Cardiac fibroblast (primary cell): ENCODE measurements at places on chromosomes 7 and 10.
A peak's percentile ranks its signal among the peaks of the same experiment; 100 is the strongest.

GRCh38 chr7:32153006-32153405, 82.8 kb upstream of the PDE1C start:
- no peak for DNase-seq

GRCh38 chr7:103990991-103991390, 1.5 kb upstream of the RELN start:
- no peak for DNase-seq

GRCh38 chr7:145986248-145986874, 130.2 kb upstream of the CNTNAP2 start:
- no peak for DNase-seq

- DNase-seq: no peak
Measured at GRCh38 chr10:99527526-99528493, 4.9 kb upstream of the NKX2-3 start.

GRCh38 chr7:90413185-90413528, 9.9 kb downstream of the CLDN12 start:
- DNase-seq: no peak

DNA sequence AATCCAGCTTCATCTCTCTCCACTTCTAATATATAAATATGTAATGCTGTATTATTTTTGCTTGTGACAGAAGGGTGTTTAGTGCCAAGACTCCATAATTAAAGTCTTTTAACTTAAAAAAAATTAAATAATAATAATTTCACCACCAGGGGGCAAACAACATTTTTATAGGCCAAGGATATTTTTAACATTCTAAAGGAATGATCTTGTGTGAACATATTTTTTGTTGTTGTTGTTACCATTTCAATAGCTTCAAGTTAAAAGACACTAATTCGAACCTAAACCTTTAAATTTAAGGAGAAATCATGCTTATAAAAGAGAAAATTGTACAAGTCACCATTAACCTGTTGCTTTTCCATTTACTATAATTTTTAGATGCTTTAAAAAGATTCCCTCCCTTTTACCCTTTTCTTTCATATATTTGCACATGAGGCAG, 7.5 kb upstream of the DNAJC1 start:
- peak; percentile 56 for DNase-seq

GRCh38 chr7:99653754-99654153, 26.0 kb downstream of the CYP3A5 start:
- DNase-seq: no peak

GRCh38 chr7:37987732-37988131, 67.3 kb downstream of the EPDR1 start:
- peak; percentile 61 for DNase-seq

GRCh38 chr10:63446716-63447440, 18.9 kb downstream of the JMJD1C start:
- no peak for DNase-seq

GRCh38 chr7:44275957-44276570, 49.3 kb downstream of the CAMK2B start:
- peak; percentile 28 for DNase-seq

GRCh38 chr10:90143937-90144336, 442.5 kb downstream of the KIF20B start:
- no peak for DNase-seq

DNA sequence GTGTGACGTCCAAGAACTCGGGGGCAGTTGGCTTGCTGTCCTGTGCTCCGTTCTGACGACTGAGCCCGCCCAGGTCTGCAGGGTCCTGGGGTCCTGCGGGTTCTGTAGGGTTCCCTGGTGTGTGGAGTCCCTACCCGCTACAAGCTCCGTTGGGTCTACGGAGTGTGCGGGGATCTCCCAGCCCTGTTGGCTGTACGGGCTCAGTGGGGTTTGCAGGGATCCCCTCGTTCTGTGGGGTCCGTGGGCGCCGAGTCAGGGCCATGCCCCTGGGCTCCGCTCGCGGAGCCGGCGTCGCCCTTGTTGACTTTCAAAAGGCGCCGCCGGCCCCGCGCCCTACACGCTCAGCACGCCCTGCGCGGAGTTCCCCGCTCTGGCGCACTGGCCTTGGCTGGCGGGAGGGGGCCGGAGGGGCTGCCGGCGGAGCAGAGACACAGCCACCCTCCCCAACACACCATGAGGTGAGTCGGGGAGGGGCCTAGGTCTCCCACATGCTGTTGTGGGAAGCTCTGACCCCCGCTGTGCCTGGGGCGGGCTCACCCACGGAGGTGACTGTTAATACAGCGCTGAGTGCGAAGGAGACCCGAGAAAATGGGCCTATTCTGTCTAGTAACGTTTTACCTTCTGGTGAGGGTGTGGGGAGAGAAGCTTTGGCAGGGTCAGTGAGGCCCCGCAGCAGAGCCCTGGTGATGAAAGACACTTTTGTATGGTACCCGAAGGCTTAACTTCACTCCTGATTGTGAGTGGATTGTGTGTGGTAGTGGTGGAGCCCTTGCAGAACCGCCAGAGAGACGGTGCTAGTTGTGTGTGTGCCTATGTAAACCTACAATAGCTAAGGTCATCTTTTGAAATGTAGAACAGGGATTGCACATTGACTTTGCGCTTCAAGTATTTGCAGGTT, 8.1 kb downstream of the TASOR2 start:
- DNase-seq: peak; percentile 41

DNA sequence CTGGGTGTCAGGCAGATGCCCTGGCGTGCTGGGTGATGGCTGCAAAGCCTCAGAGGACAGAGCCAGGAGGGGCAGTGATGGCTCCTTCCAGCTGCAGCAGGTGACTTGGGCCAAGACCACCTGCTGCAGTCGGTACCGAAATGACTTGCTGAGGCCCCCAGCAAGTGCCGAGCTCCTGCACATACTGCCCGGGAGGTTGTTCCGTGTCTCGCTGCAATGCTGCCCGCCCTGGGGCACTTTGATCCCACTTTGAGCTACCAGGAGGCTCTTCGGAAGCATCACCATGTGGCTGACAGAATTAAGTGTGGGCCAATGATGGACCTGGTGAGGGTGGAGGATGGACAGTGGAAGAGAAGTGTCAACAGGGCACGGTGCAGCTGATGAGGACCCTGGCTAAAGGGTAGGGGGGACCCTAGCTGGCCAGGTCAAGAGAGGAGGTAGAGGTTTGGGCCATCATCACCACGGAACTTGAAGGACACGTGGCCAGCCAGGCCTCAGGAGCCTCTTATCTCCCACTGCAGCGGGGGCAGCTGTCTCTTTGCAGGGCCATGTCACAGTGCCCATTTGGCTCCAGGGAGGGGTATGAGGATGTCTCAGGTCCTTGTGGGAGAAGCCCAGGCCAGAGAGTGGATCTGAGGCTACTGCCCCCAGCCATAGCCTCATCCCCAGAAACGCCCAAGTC, 51.1 kb upstream of the NANOS1 start:
- DNase-seq: no peak

- DNase-seq: peak; percentile 65
Measured at GRCh38 chr7:131039355-131039762, 288.3 kb upstream of the MKLN1 start.

DNA sequence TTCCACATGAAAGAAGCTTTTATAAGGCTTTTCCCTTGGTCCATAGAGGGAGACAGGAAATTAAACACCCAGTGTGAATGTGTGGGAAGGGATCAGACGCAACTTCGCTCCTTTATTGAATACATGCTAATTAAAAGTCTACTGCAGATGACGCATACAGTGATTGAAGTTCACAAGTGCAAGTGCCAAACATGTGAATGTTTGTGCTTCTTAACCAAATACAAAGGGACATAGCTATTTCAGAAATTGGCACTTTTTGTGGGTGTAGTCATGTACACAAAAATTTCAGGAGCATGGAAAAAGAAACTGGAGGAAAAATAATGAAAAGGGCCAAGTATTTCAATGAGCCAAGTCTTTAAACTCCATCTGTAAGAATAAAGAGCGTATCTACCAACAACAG, 283.7 kb downstream of the SKAP2 start:
- no peak for DNase-seq

- peak; percentile 47 for DNase-seq
Measured at GRCh38 chr10:48602401-48603135, 2.3 kb downstream of the ARHGAP22 start.
